ENCODE measurements at places on chromosomes 11 and 22.

- DNase-seq: no peak
These were observed 56.9 kb downstream of the PACS1 start for GRCh38 chr11:66126808-66127555.

DNA sequence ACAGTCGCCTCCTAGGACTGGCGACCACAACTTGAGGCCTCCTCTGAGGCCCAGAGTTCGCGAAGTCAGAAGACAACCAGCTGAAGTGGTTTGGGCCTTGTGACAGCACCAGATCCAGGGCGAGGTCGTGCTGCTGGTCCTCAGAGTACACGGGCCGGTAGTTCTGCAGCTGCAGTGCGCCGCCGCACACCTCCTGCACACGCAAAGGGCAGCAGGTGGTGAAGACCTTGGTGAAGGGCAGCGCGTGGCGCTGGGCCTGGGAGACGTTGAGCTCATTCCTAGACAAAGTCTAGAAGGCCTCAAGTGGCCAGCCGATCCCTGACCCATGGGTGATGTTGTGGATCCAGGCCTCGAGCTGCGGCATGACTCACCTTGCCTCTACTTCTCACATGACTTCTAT is 18.2 kb downstream of the CD3E start:
- DNase-seq: no peak

DNA sequence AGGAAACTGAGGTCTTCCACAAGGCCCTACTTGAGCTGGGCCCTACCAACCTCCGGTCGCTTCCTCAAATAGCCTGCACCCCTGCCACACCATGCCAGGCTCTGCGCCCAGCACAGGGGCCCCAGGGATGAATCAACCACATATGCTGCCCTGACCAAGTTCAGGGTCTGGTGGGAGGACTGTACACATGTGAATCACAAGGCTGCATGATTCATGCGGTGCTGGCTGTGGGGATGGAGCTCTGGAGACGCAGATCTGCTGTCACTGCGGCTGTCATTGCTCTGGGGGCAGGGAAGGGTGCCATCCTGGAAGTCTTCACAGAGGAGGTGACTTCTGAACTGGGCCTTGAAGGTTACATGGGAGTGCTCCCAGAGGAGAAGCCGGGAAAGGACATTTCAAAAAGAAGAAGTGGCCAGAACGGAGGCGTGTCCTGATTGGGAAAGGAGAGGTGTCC is 21.5 kb downstream of the CYTH4 start:
- no peak for DNase-seq

DNA sequence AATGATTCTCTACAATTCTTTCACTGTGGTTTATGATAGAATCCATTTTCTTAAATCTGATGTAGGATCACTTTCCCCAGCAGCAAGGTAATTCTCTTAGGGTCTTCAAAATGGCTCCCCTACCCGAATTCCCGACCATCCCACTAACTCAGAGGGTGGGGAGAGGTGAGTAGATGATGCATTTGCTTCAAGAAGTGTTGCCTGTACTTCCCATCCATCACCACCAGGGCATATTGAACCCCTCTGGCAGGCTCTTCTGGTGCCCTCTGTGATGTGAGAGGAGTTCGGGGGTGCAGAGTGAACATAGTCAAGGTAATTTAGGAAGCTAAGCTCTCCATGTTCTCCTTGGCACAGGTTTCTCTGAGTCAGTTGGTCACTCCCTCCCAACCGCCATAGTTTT is 52.3 kb downstream of the ZNRF3 start:
- DNase-seq: no peak

DNA sequence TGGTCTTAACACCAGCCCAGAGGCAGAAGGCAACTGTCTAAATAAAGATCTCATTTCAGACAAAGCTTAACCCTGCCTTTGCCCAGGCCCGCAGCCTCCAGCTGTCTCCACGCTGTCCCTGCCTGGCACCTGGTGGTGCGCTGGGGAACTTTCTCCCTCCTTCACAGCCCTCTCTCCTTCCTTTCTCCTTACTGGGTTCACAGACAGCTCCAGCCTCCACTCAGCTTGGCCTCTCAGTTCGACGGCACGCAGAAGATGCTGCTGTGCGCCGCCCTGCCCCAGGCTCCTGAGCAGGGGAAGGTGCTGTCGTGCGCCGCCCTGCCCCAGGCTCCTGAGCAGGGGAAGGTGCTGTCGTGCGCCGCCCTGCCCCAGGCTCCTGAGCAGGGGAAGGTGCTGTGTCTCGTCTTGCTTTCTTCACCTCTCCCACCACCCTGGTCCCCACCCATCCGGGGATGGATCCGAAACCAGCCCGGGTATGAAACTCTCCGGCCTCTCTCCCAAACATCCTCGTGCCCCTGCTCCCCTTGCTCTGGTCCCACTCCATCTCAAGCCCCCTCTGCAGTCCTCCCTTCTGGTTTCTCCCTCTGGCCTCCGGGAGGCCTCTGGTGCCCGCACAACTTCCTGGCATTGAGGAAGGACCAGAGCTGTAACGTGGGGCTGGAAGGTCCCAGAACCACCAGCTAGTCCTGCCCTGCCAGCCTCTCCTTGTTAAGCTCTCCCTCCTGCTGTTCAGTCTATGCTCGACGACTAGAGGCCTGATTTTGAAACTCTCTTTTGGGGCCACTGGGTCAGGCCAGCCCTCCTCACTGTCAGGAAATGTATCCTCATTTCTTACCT is 22.9 kb upstream of the JAM3 start:
- DNase-seq: no peak

GRCh38 chr11:70630816-70631623 is 232.7 kb downstream of the CTTN start:
- DNase-seq: no peak

DNA sequence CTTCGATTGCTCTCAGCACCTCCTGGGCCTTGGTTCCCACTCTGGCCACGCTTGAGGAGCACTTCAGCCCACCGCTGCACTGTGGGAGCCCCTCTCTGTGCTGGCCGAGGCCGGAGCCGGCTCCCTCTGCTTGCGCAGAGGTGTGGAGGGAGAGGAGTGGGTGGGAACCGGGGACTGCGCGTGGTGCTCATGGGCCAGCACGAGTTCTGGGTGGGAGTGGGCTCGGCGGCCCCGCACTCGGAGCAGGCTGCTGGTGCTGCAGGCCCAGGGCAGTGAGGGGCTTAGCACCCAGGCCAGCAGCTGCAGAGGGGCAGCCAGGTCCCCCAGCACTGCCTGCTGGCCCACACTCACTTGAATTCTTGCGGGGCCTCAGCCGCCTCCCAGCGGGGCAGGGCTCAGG is 12.2 kb downstream of the OR4B1 start:
- DNase-seq: no peak

- DNase-seq: no peak
These were observed 3.5 kb downstream of the ZDHHC24 start for GRCh38 chr11:66542362-66542761.

DNA sequence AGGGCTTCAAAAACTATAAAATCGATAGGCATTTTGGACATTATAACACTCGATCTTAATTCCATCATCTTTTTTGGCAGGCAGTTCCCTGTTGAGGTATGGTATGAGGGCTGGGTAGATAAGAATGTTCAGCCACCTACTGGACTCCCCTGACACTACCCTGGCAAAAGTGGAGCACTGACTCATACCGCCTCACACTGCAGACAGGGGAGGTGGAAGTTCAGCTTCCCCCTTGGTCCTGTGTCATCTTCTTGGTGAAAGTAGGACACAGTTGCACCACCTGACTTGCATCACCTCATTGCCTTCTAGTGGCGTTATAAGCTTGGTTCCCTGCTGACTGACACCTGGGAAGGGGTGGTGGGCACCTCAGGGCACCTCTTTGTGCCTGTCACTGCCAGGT is 30.4 kb downstream of the PAAF1 start:
- DNase-seq: no peak

DNA sequence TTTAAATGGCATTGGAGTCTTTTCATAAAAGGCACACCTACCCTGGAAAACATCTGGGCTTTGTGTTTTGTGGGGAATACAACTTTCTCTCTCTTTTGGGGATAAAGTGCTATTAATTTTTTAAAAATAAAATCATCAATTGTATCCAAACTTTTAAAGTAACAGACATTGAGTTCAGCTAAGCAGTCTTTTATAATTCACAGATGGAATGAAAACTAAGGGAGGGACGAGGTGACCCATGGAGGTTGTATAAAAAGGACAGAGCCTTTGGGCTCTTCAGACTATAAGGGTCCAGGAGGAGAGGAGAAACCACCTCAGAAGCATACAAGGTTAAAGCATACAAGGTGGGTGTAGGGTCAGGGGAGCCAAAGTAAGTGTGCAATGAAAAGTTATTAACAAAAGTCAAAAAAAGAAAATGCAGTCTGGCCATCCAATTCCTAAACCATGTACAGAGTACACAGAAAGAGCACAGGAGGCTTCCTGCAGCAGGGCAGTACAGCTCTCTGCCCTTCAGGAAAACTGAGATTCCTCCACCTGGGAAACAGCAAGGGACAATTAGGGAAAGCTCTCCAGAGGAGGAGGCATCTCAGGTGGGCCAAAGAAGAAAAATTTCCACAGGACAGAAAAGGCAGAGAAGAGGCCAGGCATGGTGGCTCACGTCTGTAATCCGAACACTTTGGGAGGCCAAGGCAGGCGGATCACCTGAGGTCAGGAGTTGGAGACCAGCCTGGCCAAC is 10.5 kb downstream of the KLHL22 start:
- no peak for DNase-seq

DNA sequence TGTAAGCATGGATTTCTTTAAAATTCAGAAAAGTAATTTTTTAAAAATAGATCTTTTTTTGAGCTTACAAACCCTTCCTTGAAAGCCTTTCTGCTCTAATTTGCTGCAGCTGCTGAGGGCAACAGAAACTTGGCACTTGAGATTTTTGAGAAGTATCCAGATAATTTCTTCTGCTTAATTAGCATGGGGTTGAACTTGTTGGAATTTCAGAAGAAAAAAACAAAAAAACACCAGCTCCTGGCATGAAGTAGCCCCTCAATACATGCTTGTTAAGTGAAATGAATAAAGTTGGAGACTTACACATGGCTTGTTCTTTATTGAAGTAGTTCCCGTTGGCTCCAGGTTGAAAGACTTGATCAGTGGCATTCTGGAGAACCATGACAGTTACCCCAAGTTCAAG is 331.4 kb upstream of the RAG2 start:
- DNase-seq: no peak

- DNase-seq: no peak
These were observed 30.9 kb downstream of the ANO1 start for GRCh38 chr11:70109006-70109405.

DNA sequence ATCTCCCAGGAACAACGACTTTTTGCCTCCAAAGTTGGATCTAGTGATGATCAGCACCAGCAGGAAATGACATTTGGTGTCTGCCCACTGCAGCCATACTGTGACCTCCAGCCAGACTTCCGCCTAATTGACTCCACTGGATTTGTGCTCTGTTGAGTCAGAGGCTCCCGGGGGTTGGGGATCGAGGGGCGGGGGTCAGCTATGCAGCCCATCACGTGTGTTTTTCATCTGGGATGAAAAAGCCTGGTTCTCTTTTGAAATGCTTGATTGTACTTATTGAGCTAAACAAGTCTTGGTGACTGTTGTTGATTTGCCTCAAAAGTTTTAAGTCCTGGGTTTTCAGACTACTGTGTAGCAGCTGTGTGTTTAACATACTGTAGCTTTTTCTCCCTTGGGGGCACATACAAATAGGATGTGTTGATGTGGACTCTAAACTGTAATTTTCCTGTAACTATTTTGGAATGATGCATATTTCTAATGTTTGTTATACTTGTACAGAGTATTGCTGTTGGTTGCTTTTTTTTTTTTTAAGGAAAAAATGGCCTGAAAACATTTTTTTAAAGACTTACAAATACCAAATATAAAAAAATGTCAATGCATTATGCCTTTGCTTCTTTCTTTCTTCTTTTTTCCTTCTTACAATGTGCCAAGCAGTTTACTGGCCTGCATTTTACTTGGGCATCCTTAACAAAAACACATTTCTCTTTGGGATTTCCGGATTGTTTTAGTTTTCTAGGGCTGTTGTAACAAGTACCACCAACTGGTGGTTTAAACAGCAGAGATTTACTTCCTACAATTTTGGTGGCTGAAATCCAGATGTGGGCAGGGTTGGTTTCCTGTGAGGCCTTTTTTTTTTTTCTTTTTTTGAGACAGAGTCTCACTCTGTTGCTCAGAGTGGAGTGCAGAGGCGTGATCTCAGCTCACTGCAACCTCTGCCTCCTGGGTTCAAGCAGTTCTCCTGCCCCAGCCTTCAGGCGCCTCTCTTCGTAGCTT is 46.1 kb upstream of the OR4B1 start:
- DNase-seq: no peak

GRCh38 chr22:23225724-23226496 is 45.6 kb downstream of the BCR start:
- no peak for DNase-seq

DNA sequence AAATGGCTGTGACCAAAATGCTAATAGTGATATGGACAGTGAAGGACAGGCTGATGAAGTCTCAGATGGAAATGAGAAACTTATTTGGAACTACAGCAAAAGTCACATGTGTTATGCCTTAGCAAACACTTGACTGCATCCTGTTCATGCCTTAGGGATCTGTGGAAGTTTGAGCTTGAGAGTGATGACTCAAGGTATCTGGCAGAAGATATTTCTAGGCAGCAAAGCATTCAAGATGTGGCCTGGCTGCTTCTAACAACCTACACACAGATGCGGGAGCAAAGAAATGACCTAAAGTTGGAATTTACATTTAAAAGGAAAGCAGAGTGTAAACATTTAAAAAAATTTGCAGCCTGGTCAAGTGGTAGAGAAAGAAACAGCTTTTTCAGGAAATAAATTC is 28.1 kb upstream of the CD81 start:
- no peak for DNase-seq

- no peak for DNase-seq
These were observed 192.3 kb upstream of the CADM1 start for GRCh38 chr11:115696563-115696962.

DNA sequence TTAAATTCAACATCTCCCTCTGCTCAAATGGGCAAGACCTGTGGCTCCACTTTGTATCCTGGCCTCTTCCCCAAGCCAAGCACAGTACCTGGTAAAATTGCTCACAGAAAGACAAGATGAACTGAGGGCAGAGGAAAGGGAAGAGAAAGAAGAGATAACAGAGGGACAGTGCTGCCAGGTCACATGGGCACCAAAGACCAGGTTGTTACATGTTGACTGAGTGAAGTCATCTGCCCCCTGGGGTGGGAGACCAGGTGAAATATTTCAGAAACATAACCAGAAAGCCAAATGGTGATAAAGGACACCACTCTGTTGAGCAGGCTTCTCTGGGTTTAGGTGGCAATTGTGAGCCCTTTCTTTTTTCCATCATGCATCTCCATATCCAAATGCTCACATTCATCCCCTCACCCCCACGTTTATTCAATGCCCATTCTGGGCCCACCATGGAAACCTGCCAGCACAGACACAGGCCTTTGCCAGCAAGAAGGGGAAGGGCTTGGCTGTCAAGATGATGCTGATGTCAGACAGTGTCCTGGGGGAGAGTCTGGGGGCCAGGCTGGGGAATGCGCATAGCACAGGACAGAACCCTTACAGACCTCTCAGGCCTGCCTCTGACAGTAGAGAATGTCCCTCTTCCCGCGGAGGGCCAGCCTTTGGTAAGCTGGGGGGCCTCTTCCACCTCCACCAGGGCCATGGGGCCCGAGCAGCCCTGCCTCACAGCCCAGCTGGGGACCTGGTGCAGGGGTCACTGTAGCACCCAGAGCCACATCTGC is 51.6 kb downstream of the DGCR2 start:
- no peak for DNase-seq

GRCh38 chr22:42993651-42994275 is 21.2 kb downstream of the PACSIN2 start:
- no peak for DNase-seq
